ENCODE measurements at places on chromosomes 3 and 15.

GRCh38 chr3:126266291-126266840 is 86.0 kb upstream of the ALDH1L1 start:
- peak; percentile 79 for DNase-seq

DNA sequence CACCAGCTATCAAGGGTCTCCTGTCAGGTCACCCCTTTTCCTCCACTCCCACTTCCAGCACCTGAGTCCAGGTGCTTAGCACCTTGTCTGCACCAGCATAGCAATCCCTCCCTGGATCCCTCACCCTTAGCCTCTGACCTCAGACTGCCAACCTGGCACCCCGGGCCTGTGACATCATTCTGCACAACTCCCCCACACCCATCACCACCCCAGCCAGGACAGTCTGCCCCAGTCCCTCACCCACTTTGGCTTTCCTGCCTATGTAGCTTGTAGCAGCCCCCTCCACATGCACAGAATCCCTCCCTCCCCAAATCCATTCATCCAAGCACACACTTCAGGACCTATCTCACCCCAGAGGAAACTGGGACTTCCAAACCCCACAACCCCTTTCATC is 819 bp upstream of the PLXNB1 start:
- no peak for DNase-seq

DNA sequence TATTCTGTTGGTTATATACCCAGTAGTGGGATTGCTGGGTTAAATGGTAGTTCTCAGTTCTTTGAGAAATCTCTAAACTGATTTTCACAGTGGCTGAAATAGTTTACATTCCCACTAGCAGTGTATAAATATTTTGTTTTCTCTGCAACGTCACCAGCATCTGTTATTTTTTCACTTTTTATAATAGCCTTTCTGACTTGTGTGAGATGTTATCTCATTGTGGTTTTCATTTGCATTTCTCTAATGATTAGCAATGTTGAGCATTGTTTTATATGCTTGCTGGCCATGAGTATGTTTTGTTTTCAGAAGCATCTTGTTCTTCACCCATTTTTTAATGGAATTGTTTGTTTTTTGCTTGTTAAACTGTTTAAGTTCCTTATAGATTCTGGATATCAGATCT is 612.7 kb upstream of the SGO1 start:
- DNase-seq = no peak

- no peak for DNase-seq
Observed at GRCh38 chr3:99843590-99844258, 26.1 kb downstream of the CMSS1 start.

DNA sequence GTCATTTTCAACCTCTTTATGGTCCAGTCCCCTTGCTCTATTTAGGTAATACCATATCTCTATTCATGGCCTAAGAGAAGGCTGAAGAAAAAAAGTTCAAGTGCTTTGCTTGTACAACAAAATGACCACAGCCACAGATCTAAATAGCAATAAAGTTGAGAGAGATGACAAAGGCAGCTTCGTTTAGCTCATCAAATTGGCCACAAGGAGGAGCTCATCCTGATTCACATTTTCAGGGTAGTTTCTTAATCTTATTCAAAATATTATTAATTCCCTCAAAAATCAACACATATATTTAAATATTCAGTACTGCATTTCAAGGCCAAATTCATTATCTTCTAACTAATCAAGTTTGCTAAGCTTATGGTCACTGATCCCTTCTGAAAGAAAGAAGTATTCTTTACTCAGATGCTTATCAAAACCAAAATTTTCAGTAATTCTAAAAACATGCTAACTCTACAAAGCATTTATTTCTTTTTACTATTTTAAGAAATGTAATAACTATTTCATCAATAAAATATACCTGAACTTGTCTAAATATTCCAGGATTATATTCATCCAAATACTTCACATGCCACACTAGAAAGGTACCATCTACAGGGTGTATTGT is 85.5 kb downstream of the DMXL2 start:
- no peak for DNase-seq

- DNase-seq = no peak
Observed at GRCh38 chr15:91318931-91319330, 218.9 kb downstream of the SV2B start.

DNA sequence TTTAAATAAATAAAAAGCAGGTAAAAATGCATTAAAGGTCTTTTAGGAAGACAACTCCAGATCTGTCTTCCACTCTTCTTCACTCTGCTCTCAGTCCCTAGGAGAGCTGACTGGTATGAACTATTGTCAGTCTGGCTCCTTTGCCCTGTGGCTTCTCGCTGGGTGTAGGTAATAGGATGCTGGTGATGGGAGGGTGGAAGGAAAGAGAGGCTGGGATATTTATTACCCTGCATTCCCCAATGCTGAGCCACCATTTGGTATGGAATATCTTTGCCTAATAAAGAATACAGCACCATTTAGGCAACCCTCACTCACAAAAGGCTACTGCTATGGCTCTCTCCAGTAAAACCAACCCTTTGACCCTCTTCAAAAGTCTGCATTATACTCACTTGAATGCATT is 326.9 kb downstream of the CNTN3 start:
- no peak for DNase-seq
